Stimulated activated CD8-positive, alpha-beta memory T cell treated with anti-CD3 and anti-CD28 coated beads, Interleukin-4, amount 100 ng/mL, for 1 hour (primary cell): ENCODE measurements at places on chromosomes 6 and 20.

DNA sequence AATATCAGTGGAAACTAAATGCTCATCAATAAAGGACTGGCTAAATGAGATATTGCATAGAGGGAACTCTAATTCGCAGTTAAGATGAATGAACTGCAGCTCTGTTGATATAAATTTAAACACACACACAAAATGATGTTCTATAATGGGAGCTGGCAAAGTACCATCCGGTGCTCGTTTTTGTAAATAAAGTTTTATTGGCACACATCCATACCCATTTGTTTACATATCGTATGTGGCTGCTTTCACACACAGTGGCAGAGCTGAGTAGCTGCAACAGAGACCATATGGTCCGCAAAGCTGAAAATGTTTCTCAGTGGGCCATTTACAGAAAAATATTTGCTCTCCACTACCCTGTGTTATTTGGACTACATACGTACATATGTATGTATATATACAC is 120.7 kb downstream of the EDN3 start:
- DNase-seq, result no peak

DNA sequence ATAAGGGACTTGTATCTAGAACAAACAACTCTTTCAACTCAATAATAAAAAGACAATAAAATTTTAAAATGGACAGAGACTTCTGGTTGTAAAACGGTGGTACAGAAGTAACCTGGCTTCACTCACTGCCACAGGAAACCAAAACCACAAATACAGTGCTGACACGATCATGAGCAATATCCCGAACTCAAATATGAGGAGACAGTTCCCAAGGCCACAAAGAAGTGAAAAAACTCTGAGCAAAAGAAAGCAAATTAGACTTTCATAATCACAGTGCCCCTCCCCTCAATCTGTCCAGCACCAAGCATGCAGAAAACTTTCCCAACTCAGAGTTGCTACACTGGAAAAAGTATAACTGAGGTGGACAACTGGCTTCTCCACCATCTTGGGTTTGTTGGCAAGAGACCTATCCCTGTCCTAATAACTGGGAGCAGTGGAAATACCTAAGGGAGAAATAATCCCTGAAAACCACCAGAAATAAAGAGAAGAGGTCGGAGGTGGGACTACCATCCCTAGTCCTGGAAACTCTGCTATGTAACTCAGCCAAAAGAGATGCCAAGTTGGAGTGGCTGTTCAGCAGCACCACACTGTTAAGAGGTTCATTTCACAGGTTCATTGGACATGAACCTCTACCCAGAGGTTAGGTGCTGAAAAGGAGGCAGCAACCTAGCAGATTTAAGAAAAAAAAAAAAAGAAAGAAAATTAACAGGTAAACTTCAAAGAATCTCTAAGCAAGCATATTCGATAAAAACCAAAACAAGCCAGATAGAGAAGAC is 55.5 kb downstream of the REV3L start:
- DNase-seq, result no peak

GRCh38 chr6:84623956-84624680 is 140.3 kb downstream of the TBX18 start:
- DNase-seq, result no peak

- DNase-seq, result no peak
Measured at GRCh38 chr6:37802810-37803209, 16.7 kb upstream of the ZFAND3 start.

DNA sequence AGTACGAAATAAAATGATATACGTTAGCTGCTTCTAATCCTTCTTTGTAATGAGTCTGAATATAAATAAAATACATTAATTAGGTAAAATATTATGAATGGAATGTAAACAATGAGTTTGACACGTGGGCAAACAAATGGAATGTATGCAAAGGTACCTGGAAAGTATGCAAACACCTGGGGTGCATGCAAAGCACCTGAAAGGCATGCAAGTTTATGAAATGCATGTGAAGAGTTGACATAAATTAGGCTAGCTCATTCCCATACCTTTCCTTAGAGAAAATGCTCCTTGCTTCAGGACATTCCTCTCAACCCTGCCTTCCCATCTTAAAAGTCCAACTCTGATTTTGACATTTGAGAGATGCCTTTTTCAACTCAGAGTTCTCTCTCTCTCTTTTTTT is 140.9 kb downstream of the EDN1 start:
- DNase-seq, result no peak

- DNase-seq, result no peak
Measured at GRCh38 chr20:37540001-37540400, 12.3 kb upstream of the BLCAP start.

DNA sequence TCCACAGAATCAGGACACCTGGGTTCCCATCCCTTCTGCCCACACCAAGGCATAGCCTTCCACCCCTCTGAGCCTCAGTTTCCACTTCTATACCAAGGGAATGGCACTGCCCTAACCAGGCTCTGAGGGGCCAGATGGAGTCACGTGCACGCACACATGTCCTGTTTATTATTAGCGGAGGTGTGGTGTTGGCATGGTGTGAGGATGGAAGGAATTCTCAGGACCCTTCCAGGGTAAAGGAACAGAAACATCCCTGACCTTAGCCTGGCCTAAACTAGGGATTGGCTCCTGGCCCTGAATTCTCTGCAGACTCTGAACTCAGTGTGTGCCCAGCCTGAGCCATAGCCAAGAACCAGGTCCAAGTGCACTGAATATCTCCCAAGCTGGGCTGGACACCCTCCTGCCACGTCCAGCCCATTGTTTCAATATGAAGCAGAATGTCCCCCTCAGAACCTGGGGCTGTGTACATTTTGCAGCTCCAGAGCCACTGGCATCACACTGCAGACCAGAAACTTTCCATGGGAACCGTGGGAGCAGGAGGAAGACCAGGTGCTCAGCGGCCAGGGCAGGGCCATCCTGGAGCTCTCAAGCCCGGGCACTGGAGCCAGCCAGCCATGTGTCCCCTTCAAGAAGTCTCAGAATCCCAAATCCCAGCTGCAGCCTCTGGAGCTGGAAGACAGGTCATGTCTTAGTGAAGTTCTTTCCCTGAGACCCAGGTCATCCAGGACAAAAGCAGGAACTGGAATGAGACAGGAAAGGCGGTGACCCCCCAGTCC is 208.4 kb downstream of the ANKRD60 start:
- DNase-seq, result no peak

- no peak for DNase-seq
Measured at GRCh38 chr6:33505548-33506370, 51.4 kb downstream of the ZBTB9 start.

DNA sequence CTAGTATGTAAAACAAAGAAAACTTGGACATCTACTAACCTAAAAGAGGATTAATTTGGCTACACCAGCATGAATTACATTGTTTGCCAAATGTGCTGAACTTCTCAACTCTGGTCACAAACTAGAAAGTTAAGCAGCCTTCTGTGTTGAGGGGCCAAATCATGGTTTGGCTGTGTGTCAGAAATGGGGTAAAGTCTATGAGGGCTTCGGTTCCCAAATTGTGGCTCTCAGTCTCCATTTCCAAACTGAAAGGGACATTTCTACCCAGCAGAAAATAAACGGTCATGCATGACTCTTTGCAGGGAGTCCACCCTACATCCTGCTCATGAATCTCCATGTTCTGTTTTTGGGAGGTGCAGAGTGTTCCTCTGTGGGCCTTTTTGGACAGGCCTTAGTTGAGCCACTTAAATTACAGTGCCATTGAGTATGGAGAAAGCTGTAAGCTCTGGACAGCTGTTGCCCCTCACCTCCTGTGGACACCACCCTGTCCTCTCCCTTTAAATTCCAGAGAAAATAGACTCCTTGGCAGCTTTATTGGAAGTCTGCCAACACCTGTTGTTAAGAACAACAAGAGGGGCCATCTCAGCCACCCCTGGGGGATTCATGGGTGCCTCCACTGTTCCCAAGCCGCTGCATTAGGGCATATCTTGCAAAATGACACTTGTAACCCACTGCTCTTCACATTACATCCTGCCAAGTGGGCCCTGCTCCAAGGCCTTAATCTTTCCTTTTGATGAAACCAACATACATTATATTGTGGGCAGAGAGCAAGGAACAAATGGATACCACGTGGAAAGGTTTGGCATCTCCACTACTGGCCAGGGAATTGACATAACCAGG is 27.5 kb upstream of the SNRPC start:
- DNase-seq, result no peak

DNA sequence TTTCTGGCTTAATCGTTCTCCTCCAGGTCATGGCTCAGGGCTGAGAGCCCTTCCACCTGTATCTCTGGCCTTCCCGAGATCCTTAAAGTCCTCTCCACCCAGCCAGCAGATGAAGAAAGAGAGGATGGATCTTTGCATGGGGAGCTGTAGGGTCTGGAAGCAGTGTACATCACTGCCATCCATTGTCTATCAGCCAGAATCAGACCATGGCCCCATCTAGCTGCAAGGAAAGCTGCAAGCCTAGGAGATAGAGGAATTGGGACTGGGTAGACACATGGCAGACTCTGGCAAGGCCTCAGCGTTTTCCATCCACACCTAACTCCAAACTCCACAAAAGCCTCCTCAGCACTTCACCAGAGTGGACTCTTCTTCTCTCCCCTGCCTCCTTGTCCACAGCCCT is 113.8 kb upstream of the MAFB start:
- no peak for DNase-seq

DNA sequence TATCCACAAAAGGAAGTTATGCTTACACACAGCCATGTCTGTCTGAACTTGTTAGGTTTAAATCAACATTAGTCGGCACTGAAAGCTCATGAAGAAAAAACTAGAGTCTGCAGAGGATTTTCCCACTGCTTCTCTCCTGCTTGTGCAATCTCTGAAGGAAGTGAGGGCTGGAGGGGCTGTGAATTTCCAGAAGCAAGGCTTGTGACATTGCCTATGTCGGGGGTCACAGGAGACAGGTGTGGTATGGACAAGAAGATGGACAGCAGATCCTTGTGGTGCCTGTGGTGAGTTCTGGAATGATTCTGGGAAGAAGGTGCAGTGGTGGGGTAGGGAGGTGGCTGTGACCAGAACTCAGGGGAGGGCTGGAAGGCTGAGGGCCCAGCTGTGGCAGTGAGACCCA is 84.3 kb upstream of the TRAF3IP2 start:
- no peak for DNase-seq

DNA sequence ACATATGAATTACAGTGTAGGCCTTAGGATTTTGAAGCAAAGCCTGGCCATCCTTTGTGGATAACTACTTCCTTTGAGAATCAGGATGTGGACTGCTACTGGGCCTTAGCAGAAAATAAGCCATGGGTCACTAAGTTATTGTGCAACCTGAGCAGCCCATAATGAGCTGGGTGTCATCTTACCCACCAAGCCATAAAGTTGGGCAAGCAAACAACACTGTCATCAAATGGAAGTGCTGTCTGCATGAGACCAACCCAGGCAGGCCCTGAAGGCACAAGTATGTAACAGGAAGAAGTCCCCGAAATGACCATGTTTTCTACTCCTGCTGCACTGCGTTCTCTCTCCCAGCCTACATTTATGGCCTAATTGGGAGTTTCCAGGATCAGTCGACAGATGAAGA is 205.6 kb upstream of the GGTLC1 start:
- DNase-seq, result no peak

- DNase-seq, result no peak
Measured at GRCh38 chr20:48332555-48332954, 495.2 kb downstream of the PREX1 start.

- DNase-seq, result no peak
Measured at GRCh38 chr6:131042664-131043063, 20.4 kb downstream of the EPB41L2 start.

DNA sequence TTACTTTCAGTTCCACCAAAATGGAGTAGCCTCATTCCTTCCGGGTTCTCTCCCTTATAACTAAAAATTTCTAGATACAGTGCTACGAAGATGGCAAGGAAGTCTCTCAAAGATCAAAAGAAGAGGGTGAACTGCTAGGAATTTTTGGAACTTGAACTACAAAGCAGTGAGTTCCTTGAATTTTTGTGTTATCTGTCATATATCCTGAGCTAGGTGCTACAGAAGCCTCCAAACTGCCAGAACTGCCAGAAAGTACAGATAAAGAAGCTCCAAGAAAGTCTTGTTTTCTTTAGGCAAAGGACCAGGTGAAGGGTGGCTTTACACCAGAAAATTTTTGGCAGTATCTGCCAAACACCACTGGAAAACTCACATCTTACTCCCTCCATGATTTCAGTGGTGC is 218.8 kb upstream of the FLRT3 start:
- DNase-seq, result no peak

GRCh38 chr6:105056646-105057045 is 99.7 kb downstream of the LIN28B start:
- no peak for DNase-seq

- DNase-seq, result no peak
Measured at GRCh38 chr20:24448170-24448569, 21.3 kb upstream of the SYNDIG1 start.

DNA sequence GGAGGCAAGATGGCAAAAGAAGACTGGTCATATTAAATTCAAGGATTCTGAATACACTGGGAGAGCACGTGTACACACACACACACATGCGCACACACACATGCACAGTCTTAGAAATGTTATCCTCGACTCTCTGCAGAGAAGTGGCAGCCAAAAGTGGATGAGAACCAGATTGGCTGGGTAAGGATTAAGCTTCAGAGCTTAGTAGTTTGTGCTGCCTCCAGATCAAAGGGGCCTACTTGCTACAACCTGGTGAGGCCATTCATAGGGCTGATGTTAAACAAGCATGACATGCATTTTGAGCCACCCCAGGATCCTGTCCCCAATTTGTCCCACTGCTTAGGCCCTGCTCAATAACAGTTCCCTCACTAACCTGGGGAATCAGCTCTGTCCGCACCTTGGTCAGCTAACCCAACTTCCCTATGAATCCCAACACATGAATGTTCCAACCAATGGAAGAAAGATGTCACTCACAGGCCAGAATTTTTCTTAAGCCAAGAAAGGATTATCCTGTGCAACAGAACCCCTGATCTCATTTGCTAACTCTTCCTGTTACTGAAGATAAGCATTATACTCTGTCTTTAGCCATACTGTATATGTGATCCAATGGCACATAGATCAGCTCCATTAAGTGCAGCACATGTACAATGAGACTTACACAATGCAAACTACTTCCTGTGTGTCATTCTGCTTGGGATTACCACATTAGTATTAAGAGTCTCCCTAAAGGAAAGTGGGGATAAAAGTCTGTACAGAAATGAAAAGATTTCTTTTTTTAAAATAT is 31.0 kb downstream of the TOMM6 start:
- DNase-seq, result no peak
